Myocyte (in vitro differentiated cells): ENCODE measurements at places on chromosomes 6 and 20. TPM values are rescaled to one million over a fixed set of nuclear protein-coding genes. Genes with fewer than 3 reads are reported as not detected.

GRCh38 chr20:1015181-1015580 is 13.1 kb upstream of the RSPO4 start:
- DNase-seq = no peak

- DNase-seq = no peak
Measured at GRCh38 chr6:21085643-21086042, 507.9 kb upstream of the SOX4 start.

DNA sequence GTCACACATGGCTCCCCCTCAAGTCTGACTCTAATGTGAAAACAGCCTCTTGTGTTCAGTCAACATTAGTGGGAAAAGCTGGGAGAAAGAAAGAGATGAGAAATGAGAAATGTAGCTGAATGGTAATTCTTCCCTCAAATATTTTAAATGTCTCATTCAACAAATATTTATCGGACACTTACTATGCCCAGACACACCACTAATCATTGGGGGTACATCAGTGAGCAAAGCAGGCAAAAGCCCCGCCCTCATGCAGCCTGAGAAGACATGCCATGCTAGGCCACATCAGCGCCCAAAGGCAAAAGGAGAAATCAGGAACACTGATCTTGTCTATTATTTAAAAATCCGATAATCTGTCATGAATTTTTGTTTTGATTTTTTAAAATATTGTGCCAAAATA is 89.9 kb upstream of the ASF1A start:
- no peak for DNase-seq

ANKEF1 gene
- total RNA-seq = 0.10 TPM in 1 of 2 replicates, not detected in the other

ULBP2 gene
- total RNA-seq = 5.8 and 6.6 TPM in 2 replicates

DNA sequence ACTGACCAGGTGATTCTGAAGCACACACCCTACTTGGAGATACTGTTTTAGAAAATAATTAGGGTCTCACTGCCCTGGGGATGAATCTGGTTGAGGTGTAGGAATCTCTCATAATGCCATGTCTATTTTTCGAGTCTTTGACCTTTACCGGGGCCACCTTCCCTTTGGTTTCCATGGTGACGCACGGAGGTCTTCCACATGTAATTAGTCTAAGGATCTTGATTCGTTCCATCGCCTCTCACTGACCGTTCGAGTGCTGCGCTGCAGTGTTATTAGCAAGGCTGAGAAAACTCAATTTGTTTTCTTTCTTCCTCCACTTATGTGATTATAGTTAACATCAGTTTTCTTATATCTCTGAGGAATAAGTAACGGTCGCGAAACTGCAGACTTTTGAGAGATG is 144.3 kb upstream of the SPACA1 start:
- DNase-seq = no peak

- peak; percentile 47 for DNase-seq
Measured at GRCh38 chr6:145929037-145929633, 35.0 kb downstream of the SHPRH start.

- DNase-seq = no peak
Measured at GRCh38 chr6:94735270-94735669, 842.1 kb upstream of the MANEA start.

ADTRP gene
- 0.26 and 1.2 TPM in 2 replicates for total RNA-seq

OR12D2 gene
- not detected in 2 replicates for total RNA-seq

DSP gene
- total RNA-seq = 7.8 and 13.1 TPM in 2 replicates

GSTA4 gene
- total RNA-seq = 40.1 and 40.6 TPM in 2 replicates

- no peak for DNase-seq
Measured at GRCh38 chr6:134909701-134910592, 40.0 kb downstream of the ALDH8A1 start.

DNA sequence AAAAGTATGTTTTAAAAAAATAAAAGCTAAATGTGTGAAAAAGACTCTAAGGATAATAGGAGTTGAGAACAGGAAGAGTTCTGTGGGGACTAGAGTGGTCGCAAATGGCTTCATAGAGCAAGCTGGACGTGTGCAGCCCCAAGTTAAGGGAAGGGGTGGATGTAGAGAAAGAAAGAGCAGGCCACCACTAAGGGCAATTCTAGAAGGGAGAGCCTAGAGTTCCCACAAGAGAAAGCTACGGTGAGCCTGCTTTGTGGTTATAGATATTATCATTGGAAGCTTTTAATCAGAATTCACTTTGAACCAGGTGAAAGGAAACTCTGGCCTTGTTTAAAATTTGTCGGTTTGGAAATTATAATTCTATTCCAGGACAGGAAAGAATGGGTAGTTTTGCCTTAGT is 101.6 kb downstream of the HIVEP2 start:
- DNase-seq = no peak

- no peak for DNase-seq
Measured at GRCh38 chr6:156760377-156760776, 16.8 kb upstream of the ARID1B start.

HSPA1L gene
- total RNA-seq = 2.6 and 3.6 TPM in 2 replicates

DNA sequence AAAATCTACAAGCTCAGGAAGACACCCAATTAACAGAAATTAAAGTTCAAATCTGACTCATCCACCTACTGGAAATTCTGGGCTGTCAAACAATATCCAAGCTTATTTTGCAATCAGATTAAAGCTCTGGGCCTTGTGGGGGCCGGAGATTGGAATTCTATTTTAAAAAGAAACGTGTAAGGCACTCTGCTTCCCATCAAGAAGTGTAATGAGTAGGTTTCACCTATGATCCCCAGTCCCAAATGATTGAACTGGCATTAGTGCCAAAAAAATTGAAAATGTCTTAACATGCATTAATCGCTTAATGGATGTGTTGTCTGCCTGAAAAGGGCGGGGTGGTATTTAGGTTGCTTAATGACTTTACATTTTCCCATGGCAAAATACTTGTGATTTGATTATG is 542.4 kb upstream of the BTBD3 start:
- DNase-seq = no peak
